ENCODE measurements at places on chromosomes 12 and 14. TPM values are rescaled to one million over a fixed set of nuclear protein-coding genes. Genes with fewer than 3 reads are reported as not detected.

DNA sequence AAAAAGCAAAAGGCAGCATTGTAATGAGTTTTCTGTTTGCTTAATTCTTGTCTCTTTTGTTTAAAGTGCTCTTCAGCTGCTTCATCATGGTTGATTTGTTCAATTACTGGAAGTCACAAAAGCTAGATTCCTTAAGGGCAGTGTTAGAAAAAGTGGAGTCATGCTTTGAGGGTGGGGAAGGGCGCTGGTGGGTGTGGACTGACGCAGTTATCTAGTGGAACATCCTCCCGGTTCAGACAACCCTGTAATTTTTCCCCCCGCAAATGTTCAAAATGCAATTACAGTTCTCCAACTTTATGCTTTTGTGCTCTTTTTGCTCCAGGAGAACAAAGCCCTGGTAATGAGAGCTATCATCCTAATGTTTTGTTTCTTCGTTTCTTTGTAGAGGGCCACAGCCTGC lies 2.1 kb downstream of the AKAP6 start:
- DNase-seq = no peak

- DNase-seq = no peak
Measured at GRCh38 chr14:73884438-73885190, 2.0 kb upstream of the ZNF410 start.

The MSRB3 gene
- total RNA-seq = not detected

The FOXM1 gene
- 130 TPM for total RNA-seq

DNA sequence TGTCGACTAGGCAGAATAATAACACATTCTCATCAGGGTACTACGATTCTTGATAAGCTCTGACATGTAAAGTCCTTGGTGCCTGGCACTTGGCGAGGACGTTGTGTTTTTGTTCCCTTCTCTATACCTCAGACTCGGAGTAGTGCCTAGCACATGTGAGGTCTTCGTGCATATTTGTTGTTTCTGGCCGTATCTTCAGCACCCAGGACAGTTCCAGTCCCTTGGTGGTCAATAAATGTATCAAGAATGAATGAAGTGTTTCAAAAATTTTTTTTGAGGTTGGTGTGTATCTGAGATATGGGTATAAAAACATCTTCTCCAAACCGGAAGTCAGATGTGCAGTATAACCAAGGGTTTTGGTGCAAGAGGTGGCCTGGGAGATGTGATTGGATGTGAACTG lies 198.2 kb downstream of the AACS start:
- DNase-seq = no peak

The RTL1 gene
- total RNA-seq = not detected

DNA sequence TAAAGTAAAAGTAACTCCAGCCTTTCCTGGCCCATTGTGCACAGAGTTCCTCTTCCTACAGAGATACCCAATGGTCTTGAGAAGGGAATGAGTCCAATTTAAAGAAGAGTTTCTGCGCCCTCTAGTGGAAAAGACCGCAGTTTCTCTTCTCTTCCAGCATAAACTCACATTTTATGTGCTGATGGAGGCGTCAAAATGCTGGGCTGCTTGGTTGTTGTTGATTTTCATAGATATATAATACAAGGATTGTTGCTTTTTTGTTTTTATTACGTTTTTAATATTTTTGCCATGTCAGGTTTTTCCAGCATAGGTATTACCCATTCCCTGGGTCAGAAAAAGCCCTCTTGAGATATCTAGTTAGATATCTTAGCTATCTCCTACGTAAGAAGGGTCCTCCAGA lies 356.9 kb upstream of the STXBP6 start:
- no peak for DNase-seq

DNA sequence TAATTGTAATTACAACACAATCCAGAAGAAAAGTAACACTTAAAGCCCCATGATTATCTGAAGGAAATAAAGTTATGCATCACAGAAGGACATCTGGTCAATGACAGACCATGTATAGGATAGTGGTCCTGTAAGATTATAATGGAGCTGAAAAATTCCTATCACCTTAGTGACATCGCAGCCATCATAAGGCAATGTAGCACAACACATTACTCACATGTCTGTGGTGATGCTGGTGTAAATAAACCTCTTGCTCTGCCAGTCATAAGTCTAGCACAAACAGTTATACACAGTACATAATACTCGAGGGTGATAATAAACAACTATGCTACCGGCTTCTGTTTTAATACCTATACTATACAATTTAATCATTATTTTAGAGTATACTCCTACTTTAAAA lies 11.2 kb downstream of the ATG2B start:
- no peak for DNase-seq

DNA sequence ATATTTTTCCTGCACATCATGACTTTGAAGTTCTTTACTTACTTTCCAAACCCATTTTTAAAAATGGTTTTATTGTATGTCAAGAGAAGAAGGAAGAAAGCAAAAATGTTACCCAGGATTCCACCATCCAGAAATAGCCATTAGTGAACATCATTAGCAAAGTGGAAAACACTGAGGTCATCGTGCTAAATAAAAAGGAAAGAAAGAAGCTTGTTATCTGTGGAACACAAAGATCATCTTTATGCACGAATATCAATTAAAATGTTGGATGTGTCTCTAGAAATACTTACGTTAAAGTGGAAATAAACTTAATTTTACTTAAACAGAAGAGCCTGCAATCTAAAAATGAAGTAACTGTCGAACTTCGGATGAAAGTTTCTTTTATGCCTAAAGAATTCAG lies 27.3 kb downstream of the SFSWAP start:
- DNase-seq = no peak

The KRT72 gene
- 0.15 TPM for total RNA-seq

- no peak for DNase-seq
Measured at GRCh38 chr12:53617700-53618099, 8.5 kb downstream of the ATF7 start.

The RIC8B gene
- 15.0 TPM for total RNA-seq

The TGM1 gene
- 3.0 TPM for total RNA-seq

DNA sequence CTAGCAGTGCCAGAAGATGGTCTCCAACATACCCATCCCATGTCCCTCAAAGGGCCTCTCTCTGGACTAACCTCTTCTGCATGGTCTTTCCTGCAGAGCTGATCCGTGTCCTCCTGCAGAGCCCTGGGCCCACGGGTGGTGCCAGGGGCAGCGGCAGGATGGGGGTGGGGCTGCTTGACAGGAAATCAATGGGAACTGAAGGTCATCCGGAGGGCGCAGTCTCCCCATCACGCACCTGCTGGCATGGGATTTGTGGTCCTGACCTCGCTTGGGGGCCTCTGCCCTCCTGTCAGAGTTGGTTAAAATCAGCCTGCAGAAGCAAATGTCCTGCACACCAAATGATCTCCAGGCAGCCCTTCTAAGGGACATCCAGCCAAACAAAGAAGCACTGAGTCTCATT lies 110.2 kb downstream of the DPF3 start:
- peak; percentile 16 for DNase-seq

GRCh38 chr14:56342494-56342942 lies 224.3 kb downstream of the PELI2 start:
- DNase-seq = no peak

Measured in activated CD8-positive, alpha-beta memory T cell treated with anti-CD3 and anti-CD28 coated beads, Interleukin-2, amount 10 ng/mL, durations not matched to agents 7 days and 5 days (primary cell).